Pancreas (tissue), 10 donors: ENCODE measurements at places on chromosomes 11 and 22. TPM values are rescaled to one million over a fixed set of nuclear protein-coding genes. Genes with fewer than 3 reads are reported as not detected.
A peak's percentile ranks its signal among the peaks of the same experiment; 100 is the strongest.

SCUBE1 gene
- total RNA-seq = not detected

- DNase-seq = no peak
Observed at GRCh38 chr11:81237139-81237538, 1496.5 kb downstream of the FAM181B start.

GRCh38 chr22:36208162-36208765 lies 6.7 kb upstream of the APOL4 start:
- DNase-seq = no peak

CSF2RB gene
- total RNA-seq = 1.2 TPM

DNA sequence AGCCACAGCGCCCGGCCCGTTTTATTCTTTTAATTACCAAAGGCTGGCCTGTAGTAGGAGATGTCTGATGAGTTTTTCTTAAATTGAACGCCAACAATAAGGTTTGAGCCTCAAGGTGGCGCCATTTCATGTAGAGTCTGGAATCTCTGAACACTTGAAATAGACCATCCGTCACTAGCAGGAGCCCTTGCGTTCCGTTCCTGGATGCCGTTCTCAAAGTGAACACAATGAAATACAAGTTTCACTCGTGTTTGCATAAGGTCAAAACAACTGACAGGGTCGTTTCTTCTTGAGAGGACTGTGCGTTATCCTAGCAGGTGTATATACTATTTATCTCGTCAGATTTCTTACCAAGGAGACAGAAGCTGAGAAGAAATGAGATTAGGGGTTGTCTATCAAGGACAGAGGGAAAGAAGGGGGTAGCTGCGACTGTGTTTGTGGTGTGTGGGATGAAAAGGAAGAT lies 18.7 kb upstream of the SCGB1D1 start:
- DNase-seq = peak; percentile 81

- DNase-seq = no peak
Observed at GRCh38 chr11:26767060-26767459, 45.2 kb upstream of the SLC5A12 start.

RAG1 gene
- 0.13 TPM for total RNA-seq

ALX4 gene
- total RNA-seq = not detected

FAM227A gene
- 2.0 TPM for total RNA-seq

C22orf31 gene
- total RNA-seq = not detected

MOGAT2 gene
- total RNA-seq = not detected

CD3D gene
- 0.95 TPM for total RNA-seq

DNA sequence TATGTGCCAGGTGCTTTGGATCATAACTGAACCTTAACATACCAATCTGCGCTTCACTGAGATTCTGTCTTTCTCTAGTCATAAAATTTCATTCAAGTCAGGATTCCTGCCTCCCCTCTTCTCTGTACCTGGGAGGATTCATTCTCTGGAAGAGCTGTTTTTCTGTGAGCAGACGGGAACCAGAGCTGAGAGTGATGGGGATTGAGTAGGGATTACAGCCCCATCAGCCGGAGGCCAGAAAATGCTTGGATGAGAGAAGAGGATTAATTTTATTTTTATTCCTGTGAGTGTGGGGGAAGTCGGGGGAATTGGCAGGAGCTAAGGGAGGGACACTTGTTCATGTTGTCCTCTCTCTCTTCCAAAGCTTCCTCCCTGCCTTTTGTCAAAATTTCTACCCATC lies 4.7 kb downstream of the STX3 start:
- no peak for DNase-seq

NXPE2 gene
- total RNA-seq = not detected

GRCh38 chr11:12762696-12763324 lies 88.6 kb downstream of the TEAD1 start:
- DNase-seq = no peak

B4GALNT4 gene
- total RNA-seq = 1.7 TPM

DNA sequence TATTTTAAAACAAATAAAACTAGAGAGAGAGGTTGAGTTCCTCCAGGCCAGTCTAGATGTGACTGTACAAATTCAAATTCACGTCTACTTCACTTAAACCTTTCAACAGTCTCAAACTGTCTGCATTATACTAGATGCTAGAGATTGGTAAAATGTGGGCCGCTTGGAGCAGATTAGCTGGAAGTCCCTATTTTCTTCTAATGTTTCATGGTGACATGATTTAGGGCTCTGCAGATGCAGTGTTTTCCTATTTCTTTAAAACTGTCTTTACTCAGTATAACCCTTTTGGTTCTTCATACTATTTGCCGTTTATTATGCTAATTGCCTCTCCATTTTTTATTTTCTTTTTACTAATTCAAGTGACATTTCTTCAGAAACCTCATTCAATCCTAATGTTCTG lies 20.4 kb downstream of the OR51E1 start:
- no peak for DNase-seq

C11orf86 gene
- not detected for total RNA-seq

KBTBD4 gene
- 7.8 TPM for total RNA-seq
